Posterior vena cava (tissue), 2 donors: ENCODE measurements at places on chromosomes 13 and 19.

DNA sequence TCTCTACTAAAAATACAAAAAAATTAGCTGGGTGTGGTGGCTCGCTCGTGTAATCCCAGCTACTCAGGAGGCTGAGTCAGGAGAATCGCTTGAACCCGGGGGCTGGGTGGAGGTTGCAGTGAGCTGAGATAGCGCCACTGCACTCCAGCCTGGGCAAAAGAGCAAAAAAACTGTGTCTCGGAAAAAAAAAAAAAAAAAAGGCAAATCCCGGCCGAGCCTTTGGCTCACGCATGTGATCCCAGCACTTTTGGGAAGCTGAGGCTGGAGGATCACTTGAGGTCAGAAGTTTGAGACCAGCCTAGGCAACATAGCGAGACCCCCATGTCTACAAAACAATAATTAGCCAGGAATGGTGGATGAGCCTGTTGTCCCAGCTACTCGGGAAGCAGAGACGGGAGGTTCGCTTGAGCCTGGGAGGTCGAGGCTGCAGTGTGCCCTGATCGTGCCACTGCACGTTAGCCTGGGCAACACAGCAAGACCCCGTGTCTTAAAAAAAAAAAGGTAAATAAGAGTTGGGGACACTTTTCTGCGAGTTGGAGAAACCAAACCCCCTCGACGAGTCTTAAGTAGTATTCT, 574 bp upstream of the GPX4 start:
- peak; percentile 83 for DNase-seq

- DNase-seq, result no peak
These were observed 2.3 kb downstream of the ZNF714 start for GRCh38 chr19:21084343-21084742.

GRCh38 chr13:69274231-69274630, 833.4 kb upstream of the ATXN8OS start:
- no peak for DNase-seq

DNA sequence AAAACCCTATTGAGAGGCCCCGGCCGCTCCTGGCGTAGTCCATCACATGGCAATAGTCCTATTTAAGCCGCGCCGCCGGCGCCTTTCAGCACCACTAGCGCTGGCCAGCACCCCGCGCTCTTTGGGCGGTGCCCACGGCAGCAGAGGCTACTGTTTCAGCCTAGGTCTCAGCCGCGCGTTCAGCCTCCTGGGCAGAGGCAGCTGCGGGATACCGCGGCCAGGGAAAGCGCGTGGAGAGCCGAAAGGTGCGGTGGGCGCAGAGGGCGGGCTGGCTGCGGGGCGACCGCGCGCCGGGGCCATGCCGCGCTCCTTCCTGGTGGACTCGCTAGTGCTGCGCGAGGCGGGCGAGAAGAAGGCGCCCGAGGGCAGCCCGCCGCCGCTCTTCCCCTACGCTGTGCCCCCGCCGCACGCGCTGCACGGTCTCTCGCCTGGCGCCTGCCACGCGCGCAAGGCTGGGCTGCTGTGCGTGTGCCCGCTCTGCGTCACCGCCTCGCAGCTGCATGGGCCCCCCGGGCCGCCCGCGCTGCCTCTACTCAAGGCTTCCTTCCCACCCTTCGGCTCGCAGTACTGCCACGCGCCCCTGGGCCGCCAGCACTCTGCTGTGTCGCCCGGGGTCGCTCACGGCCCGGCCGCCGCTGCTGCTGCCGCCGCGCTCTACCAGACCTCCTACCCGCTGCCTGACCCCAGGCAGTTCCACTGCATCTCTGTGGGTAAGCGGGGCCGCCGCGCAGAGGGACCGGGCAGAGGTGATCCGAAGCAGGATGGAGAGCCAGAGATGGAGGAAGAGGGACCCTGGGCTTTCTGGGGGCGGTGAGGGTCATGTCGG, at the start of gene GSX1:
GSX1 (plus strand) TSS at position 91 of the 826 bp plus-strand sequence; CDS start at position 299, 208 bp downstream.
- DNase-seq, result peak; percentile 90

GRCh38 chr19:5949792-5950305, 28.1 kb downstream of the RANBP3 start:
- no peak for DNase-seq

DNA sequence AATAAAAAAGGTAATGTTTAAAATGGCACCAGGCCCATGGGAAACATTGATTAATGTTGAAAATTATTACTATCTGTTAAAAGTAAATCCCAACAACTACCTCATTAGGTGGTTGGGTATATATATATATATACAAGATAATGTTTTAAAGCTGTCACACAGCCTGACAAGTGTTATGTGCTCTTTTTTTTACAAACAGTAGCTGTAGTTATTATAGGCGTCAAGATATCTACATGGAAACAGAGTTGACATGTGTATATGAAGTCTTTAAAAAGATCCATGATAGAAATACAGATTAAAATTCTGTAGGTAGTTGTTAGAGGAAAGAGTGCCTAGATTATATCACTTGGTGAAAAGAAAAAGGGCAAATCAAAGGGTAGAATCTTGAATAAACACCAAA, 279.9 kb downstream of the SLITRK6 start:
- DNase-seq, result no peak

DNA sequence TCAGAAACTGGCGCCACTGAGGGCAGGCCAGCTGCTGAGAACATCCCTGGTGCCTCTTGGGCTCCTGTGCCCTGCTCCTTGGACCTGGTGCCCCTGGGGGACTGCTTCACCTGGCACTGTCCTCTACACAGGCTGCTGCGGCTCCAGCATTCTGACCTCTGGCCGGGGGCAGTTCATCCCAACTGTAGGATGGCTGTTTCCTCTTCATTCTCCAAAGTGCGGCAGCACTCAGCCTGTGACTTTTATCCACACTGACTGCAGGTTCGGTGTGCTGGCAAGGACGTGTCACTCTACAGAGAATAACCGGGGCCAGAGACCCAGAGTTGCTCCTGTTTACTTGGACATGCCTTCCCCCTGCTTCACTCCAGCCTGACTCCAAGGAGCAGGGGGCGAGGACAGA, 7.6 kb upstream of the ANKRD10 start:
- DNase-seq, result no peak

DNA sequence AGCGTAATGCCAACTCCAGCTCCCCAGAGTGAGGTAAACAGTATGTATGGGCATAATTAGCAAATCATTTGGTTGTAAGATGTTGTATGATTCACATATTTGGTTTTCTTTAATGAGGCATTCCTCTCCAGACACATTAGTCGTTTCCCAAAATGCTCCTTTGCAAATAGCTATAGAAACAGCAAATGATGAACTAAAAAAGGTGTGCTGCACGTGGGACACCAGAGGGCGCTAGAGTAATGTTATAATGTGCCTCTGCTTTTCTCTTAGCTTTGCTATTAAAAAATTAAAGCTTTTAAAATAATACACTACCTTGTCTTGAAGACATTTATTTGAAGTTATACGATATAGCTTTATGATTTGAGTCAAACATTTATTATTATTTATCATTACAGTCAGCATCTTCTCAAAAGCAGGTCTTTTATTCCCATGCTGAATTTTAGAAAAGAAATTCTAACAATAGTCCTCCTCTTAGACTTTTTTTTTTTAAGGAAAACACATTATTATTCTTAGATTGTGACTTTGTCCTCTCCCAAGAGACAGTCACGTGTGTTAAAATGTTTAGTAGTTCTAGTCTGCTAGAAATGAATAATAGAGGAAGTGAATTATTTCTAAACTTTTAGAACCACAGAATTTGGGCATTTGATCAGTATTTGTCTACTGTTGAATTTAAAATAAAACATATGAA, 121.6 kb upstream of the FRY start:
- no peak for DNase-seq

DNA sequence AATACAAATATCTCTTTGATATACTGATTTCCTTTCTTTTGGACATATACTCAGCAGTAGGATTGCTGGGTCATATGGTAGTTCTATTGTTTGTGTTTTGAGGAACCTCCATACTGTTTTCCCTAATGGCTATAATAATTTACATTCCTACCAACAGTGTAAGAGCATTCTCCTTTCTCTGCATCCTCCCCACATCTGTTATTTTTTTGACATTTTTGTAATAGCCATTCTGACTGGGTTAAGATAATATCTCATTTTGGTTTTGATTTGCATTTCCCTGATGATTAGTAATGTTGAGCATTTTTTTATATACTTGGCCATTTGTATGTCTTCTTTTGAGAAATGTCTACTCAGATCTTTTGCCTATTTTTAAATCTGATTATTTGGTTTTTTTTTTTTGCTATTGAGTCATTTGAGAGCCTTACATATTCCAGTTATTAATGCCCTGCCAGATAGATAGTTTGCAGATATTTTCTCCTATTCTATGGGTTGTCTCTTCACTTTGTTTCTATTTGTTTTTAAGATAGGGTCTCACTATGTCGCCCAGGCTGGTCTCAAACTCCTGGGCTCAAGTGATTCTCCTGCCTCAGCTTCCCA, 95.7 kb downstream of the FNDC3A start:
- DNase-seq, result no peak

GRCh38 chr13:72166102-72166650, 299.2 kb upstream of the DACH1 start:
- no peak for DNase-seq

DNA sequence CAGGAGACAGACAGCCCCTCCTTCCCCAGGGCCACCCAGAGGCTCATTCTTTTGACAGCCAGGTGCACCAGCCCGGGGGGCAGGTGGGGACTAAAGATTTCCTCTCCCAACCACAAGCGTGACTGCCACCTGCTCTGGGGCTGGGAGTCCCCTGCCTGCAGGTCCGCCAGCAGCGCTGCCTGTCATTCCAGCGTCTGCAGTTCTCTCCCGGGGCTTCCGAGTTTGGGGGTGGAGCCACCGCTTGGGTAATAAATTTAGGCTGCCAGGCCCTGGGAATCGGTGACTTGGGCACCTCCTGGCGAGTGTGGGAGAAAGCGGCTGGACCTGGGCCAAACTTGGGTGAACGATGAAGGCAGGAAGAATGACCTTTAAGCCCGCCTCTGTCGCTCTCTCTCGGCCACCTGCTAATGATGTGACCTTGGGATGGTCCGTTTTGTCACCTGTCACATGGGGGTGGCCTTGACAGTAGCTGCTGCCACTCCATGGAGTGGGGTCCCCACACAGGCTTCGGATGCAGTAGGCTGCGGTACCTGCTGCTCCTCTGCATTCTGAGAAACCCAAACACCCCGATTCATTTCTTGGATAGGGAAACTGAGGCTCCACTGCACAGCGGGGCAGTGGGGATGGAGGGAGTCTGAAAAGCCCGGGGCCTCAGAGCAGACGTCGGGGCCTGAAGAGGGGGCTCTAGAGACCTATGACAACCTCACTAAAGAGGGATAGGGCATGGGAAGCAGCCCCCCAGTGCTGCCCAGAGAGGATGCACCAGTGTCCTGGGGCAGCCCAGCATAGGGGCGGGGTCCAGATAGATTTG, 12.8 kb downstream of the FUT6 start:
- DNase-seq, result no peak

- DNase-seq, result no peak
These were observed 575.8 kb downstream of the DACH1 start for GRCh38 chr13:71290963-71291841.

DNA sequence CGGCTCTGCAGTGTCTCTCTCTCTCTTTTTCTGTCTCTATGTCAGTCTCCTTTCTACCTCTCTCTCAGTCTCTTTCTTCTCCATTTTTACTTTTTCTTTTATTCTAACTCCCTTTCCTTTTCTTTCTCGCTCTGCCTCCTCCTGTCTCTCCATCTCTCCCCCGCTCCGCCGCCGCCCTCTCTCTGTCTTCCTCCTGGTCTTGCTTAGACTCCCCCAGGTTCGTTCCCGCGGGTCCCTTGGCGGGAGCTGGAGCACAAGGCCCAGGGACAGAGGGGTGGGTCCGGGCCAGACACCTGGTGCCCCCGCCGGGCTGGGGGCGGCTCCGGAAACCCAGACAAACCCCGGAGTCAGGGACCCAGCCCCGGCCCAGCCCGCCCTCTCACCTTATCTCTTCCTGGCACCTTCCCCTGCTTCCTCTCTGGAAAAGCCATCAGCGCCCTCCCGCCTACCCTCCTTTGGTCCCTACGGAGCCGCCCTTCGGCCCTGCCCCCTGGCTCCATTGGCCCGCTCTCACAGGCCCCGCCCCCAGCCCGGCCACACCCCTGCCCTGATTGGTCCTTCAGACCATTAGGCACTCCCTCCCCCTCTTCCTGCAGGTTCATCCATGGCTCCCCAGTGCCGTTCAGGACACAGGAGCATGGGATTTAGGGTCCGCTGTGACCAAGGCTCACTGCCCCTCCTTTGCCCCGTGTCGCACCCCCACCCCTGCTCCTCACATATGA, 15.4 kb upstream of the NOP53 start:
- DNase-seq, result peak; percentile 89

GRCh38 chr19:17232258-17232657, 6.2 kb downstream of the OCEL1 start:
- DNase-seq, result peak; percentile 79

DNA sequence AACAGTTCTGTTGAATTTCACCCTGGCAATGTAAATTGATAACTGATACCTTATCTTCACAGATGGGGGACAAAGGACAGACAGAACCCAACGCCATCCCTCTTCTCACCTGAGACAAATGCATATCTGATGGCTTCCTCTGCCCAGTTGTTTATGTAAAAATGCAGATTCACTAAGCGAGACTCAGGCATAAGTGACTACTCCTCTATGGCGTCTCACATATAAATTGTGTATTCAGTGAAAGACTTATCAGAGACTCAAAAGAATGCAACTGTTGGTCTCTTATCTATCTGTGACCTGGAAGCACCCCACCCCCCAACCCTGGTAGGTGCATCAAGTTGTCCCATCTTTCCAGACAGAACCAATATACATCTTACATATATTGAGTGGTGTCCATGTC, 13.3 kb upstream of the CALM3 start:
- DNase-seq, result no peak

DNA sequence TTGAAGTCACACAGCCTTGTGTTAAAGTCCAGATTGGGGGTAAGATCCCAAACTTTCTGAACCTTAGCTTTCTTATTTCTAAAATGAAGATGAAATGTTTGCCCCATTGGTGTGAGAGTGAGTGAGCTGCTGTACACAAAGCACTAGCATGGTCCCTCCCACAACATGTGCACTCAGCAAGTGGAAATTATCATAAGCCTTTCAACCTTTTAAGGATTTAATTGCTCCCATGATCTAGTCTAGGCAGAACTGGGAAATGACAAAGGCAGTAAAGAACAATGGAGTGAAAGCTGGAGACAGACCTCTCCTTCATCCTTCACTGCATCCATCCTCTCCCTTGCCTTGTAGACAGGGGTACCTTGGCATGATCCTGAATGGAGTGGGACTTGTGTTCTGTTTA, 76.0 kb upstream of the GPR12 start:
- no peak for DNase-seq

DNA sequence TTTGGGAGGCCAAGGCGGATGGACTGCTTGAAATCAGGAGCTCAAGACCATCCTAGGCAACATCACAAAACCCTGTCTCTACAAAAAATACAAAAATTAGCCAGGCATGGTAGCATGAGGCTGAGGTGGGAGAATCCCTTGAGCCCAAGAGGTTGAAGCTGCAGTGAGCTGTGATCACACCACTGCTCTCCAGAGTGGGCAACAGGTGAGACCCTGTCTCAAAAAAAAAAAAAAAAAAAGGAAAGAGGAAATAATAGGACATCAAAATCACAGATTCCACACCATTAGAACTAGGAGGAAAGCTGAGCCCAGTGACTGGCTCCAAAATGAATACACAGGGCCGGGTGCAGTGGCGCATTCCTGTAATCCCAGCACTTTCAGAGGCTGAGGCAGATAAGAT, 3.2 kb upstream of the ZNF8 start:
- DNase-seq, result no peak
